Ascending aorta (tissue), 2 donors: ENCODE measurements at places on chromosomes 2 and 18. TPM values are rescaled to one million over a fixed set of nuclear protein-coding genes. Genes with fewer than 3 reads are reported as not detected.

GRCh38 chr18:44997174-44997573, 316.5 kb downstream of the SETBP1 start:
- no peak for DNase-seq
- H3K27me3 ChIP-seq = no peaks in the 10 kb centered on the region
- H3K36me3 ChIP-seq = no peaks in the 10 kb centered on the region

DNA sequence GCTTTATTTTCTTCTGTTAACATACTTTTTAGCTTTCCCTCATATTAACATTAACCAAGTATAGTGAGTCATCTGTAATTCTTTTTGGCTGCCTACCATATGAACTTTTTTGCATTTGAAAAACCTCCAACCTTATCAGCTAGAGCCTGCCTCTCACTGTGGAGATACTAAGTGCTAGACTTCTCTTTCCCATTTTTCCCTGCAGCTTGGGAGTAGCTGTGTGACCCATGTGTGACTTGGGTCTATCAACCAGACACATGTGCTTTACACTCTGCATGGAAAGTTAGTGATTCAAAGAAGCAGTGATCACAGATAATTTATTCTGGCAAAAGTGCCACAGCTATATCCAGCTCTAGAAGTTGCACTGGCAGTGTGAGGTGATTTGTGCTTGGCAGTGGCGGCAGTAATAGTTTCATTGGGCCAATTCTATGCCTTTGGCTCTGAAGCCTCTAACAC, 36.3 kb downstream of the PREPL start:
- H3K4me3 ChIP-seq = no peak overlapping the region
- no peaks in the 10 kb centered on the region for H3K27me3 ChIP-seq
- DNase-seq = no peak
- peak overlapping the region; percentile 29 for H3K27ac ChIP-seq
- no peaks in the 10 kb centered on the region for H3K4me1 ChIP-seq
- H3K36me3 ChIP-seq = peaks cover 56% of the 10 kb centered on the region

DNA sequence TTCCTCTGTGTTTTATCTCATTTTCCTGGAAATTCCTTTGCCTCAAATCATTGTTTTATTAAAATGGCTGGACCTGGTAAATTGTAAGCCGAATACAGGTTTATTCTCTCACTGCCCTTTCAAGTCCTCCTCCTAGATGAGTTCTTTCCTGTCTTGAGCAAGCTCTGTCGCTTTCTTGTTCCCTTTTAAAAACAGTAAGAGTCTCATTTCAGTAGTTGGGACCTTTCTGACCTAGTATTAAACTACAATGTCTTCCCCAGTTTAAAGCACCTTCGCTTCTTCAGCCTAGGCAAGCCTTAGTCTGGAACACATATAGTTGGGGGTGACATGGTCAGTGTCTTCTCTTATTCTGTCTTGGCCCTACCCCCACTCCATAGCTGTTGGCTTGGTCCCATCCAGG, 40.9 kb upstream of the SP140L start:
- DNase-seq = no peak
- no peaks in the 10 kb centered on the region for H3K27me3 ChIP-seq
- H3K36me3 ChIP-seq = no peaks in the 10 kb centered on the region
- no peak overlapping the region for H3K4me3 ChIP-seq
- no peak overlapping the region for H3K27ac ChIP-seq
- no peaks in the 10 kb centered on the region for H3K4me1 ChIP-seq

- no peak for DNase-seq
- H3K4me3 ChIP-seq = no peak overlapping the region
- H3K27me3 ChIP-seq = no peaks in the 10 kb centered on the region
These were observed 108.9 kb upstream of the ACAA2 start for GRCh38 chr18:49922228-49922627.

- H3K27ac ChIP-seq = no peak overlapping the region
- no peaks in the 10 kb centered on the region for H3K27me3 ChIP-seq
- no peaks in the 10 kb centered on the region for H3K4me1 ChIP-seq
- no peak overlapping the region for H3K4me3 ChIP-seq
- no peaks in the 10 kb centered on the region for H3K36me3 ChIP-seq
These were observed 7.0 kb upstream of the FAM178B start for GRCh38 chr2:96993367-96993766.

Gene SLC40A1
- total RNA-seq = 40.8 TPM

Gene OSR1
- total RNA-seq = 66.7 TPM
